Neural crest cell (in vitro differentiated cells): ENCODE measurements at places on chromosomes 5 and 9.

GRCh38 chr5:456351-457194 is 13.6 kb downstream of the EXOC3 start:
- no peak for DNase-seq

DNA sequence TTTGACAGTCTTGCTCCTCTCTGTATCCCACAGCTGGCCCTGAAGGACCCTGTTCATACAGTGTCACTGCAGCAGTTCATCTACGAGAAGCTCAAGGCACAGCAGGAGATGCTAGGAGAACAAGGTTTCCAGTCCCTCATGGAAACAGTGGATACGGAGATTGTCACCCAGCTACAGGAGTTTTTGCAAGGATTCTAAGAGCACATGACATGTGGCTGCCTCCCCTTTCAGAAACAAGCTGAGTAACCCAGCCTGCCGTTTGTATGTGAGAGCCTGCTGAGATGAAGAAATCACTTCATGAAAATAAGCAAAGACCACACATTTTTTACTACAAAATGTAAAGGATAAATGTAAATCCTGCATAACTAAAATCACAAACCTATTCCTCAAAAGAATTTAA is 48.5 kb downstream of the LRRC70 start:
- no peak for DNase-seq

- DNase-seq = no peak
These were observed 323.5 kb upstream of the SLC24A2 start for GRCh38 chr9:20112205-20112783.

DNA sequence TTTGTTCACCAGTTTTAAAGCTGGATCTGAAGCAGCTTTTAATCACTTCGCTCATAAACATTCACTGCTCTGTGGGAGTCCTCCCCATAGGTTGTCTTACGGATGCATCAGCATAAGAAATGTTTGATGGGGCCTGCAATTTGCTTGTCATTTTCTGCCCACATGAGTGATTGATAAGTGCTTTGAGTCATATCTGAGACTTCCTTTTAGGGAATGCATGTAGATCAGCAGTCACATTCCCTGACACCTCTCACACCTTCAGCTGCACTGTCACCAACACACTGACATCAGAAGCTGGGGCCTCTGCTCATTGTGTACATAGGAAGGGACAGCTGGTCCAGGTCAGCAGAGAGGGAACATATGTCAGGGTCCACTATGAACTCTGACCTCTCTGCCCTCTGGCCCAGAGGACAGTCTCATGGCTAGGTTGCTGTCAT is 84.1 kb upstream of the SPATA31D4 start:
- DNase-seq = no peak

DNA sequence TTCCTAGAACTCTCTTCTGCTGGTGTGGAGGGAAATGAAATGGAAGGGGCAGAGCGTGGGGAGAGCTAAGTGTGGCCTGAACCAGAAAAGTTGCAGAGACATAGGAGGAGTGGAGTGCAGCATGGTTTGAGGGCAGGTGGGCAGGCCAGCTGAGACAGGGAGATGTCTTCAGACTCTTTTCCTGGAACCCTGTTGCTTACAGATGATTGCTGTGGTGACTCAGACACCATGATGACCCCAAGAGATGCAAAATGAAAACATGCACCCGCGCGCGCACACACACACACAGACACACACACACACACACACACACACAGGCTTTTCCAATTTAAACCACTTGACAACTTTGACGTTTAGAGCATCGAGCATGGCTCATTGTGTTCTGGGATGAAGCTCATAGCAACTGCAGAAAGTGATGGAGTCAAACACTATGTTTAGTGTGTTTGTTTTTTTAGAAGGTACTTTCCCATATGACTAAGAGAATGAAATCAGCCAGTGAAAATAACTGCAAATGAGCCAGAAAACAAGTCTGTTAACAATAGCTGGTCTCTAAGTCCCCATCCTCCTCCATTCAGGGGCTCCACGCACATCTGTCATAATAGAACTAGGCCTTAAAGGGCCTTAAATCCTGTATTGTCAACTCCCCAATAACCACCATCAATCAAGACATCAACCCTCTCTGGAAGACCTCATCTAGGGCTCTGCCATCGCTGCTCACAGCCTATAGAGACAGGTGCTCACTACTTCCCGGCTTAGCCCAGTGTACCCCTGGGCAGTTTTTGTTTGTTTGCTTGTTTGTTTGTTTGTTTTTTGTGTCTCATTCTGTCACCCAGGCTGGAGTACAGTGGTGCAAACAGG is 9.6 kb downstream of the TMOD1 start:
- DNase-seq = no peak

DNA sequence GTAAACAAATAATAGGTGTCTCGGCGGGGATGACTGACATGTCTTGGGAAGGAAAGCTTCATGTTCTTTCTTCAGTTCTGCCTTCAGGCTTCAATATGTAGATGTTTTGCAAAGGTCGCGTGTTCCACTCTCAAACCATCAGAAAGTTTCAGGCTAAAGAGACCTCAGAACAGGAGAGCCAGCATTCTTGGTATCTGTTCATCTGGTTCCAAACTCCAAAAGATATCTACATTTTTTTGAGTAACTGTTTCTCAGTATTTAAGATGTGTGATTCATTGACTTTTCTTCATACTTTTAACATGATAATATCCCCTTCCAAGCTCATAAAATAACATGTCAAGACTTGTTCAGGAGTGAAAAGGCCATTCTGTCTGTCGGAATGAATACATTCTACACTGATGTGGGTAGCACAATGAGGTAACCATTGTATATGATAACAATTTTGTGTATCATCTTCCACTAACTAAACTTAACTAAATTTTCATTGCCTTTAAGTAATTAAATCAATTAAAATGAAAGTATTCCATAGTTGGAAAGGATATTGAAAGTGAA is 183.6 kb downstream of the CFAP90 start:
- DNase-seq = no peak

DNA sequence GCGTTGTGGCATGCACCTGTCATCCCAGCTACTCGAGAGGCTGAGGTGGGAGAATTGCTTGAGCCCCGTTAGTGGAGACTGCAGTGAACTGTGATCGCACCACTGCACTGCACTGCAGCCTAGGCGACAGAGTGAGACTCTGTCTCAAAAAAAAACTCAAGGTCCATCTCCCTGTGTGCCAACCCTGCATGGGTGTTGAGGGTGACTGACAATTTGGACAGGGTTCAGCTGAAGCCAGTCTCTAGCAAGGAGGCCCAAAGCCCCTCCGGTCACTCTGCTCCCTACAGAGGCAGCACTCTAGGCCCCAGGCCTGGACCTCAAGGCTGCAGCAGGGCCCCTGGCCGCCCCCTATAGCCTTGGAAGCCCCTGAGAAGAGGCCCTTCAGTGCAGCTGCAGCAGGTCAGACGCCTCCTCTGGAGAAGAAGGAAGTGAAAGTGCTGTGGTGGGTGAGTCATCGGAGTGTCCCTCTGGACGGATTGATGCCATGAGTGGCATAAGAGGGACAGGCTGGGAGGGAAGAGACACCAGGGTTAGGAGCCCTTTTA is 39.2 kb upstream of the NEK6 start:
- no peak for DNase-seq

DNA sequence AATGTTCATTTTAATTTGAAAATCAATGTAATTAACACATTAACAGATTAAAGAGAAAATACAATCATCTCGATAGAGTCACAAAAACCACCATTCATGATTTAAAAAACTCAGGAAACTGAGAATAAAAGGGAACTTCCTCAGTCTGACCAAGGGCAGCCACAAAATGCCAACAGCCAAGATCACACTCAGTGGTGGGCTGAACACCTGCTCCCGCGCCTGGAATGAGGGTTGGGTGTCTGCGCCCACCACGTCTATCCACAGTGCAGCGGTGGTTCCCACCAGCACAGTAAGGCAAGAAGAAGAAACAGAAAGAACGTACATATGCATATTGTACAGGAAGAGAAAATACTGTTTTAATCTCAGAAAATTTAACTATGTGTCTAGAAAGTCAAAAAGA is 11.7 kb upstream of the NSMF start:
- no peak for DNase-seq

- no peak for DNase-seq
These were observed 9.1 kb upstream of the ANKH start for GRCh38 chr5:14880688-14881087.

GRCh38 chr9:6598249-6598725 is 47.2 kb downstream of the GLDC start:
- no peak for DNase-seq

DNA sequence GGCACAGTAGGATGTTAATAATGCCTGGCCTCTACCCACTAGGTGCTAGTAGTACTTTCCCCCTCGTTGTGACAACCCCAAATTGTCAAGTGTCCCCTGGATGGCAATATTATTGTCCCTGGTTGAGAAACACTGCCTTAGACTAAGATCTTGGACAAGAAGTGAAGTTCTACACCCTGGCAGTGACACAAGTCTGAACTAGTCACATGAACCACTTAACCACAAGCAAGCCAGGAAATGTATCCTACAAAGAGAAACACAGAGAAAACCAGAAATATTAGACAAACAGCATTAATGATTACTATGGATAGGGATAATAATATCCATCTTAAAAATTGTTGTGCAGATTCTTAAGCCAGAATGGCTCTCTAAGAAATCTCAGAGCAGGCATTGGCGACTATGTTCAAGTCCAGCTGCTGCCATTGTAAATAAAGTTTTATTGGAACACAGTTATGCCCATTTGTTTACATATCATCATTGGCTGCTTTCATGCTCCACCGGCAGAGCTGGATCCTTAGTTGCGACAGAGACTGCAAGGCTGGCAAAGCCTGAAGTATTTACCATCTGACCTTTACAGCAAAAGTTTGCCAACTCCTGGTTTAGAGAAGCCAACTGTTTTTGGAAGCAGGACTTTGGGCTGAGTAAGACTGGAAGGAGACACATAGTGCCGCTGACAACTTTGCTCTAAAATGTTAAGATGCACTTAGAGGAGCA is 80.8 kb downstream of the NTRK2 start:
- no peak for DNase-seq

DNA sequence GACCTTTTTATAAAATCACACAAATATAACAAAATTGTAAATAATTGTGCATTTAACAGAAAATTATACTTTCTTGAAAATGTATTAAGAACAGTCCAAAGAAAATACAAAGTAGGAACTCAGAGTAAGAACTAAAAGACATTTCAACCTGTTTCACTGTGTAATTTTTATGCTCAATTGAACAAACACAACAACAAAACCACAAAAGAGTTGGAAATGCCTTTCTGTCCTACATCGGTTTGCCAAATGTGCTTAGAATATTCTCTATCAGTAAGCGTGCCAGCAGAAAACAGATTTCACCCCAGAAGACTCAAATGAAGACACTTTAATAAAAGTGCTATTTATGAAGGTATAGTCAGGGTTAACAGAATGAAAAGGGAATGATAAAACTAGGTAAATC is 592.1 kb downstream of the PRELID2 start:
- DNase-seq = no peak

GRCh38 chr9:134983074-134983473 is 65.4 kb upstream of the FCN1 start:
- DNase-seq = peak; percentile 25

DNA sequence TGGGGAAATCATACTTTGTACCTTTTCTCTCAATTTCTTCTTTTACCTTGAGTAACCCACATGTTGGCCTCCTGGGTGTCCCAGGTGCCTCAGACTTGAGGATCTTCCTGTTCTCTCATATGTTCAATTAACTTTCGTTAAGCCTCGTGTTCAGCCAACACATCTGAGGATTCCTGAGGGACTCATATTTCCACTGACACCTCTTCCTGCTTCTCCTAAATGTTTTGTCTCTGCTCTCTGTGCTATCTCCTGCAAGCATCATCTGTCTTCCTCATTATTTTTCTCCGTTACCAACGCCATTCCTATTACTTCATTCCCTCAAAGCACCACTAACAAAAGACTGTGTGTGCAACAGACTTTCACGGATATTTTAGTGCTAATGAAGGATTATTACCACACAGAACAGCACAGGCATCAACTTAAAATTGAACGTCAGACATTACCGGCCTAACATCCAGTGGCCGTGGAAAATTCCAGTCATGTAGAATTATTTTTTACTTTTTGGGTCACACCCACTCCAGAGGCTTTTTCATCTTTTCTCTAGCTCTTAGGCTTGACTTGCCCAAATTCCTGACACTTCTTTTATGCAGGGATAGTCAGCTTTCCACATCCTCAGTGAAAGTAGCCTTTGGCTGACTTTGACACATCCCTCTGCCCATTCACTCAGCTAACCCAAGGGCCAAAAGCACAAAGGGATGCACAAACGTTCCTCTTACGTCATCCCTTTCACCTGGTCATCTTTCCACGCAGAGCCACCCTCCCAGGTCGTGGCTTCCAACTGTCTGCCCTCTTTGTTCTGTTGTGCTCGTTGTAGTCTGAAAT is 46.0 kb upstream of the OSMR start:
- DNase-seq = no peak

DNA sequence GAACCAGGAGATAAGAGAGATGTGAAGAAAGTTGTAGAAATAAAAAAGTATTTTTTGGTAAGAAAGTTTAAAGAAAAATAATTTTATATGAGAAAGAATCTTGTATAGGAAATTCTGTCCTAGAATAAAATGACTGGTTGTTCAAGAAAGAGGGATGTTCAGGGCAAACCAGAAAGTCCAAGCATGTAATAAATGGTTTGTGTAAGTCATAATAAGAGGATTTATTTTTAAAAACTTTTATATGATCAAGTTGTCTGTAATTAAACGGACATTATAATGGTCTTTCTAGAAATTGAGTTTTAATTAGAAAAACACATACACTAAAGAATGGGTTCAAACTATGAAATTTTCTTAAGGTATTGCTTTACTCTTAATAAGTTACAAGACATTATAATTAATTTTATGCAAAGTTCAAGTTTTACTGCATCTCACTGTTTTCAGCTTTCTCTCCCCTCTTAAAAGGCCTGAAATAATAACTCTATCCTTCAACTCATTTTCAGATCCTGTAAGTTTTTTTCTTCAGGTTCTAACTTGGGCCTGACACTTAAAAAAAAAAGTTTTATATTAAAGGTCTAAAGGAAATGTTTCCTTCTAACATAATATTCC is 56.1 kb upstream of the ZNF300 start:
- DNase-seq = no peak

DNA sequence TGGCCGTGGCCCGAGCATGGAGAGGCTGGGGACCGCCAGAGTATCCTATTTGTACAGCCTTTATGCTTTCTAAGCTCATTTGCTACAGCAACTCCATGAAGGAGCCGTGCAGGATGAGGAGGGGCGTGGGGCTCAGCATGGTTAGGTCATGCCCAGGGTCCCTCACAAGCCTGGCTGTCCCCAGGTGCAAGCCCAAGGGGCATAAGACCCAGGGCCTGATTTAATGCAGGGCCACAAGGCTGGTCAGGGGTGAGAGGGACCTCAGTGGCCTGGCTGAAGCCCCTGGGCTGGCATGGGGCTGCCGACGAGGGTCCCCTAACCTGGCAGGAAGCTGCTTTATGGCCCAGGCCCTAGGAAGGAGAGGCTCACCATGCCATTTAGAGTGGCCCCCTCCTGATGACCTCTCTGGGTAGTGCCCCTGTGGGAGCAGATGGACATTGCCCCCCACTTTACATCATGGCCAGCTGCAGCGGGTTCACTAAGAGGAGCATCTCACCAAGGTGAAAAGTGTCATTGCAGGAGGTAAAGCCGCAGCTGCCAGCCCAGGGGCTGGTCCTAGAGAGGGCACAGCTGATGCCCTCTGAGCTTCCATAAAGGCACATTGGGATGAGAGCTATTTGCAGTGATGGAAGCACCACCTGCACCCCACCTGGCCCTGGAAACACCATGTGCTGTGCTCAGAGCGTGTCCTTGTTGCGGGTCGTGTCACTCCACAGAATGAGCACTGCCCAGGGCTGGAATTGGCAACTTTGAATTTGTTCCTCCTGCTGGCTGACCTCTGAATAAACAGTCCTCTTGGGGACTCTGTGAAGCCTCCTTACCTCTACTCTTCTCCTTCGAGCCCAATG is 58.9 kb downstream of the ZNF618 start:
- no peak for DNase-seq
